Endothelial cell of umbilical vein (primary cell): ENCODE measurements at places on chromosomes 4 and X. TPM values are rescaled to one million over a fixed set of nuclear protein-coding genes. Genes with fewer than 3 reads are reported as not detected.

MAGEC3 gene
- not detected in 2 replicates for total RNA-seq

TEX13C gene
- not detected in 2 replicates for total RNA-seq

SLC2A9 gene
- total RNA-seq = 1.5 and 1.6 TPM in 2 replicates

DNA sequence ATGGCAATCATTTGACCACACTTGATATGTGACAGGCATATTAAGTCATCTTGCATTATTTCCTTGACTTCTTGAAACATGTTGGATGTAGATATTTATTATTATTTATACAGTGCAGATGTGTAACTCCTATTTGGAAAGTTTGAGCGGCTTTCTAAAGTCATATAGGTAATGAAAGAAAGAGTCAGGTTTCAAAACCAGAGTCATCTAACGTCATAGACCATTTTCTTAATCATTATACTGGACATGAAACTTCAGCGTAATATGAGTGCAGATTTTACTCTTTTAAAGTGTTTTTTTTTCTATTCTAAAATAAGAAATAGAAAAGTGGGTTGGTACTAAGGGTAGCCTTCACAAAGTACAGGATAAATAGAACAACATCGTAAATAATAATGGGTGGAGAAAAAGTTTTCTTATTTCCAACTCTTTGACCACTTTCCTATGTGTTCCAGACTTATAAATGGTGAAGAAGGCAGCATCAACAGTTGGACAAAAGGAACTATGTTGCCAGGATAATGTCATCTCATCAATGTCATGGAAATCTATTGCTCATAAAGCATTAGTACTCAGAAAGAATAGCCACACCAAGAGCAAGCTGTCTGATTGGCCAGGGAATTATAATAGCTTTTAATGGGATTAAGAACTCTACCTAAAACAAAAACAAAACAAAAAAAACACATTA, 108.0 kb upstream of the PCDH18 start:
- H3K27ac ChIP-seq = no peak overlapping the region
- no peaks in the 10 kb centered on the region for H3K4me1 ChIP-seq
- H3K4me3 ChIP-seq = no peak overlapping the region

DNA sequence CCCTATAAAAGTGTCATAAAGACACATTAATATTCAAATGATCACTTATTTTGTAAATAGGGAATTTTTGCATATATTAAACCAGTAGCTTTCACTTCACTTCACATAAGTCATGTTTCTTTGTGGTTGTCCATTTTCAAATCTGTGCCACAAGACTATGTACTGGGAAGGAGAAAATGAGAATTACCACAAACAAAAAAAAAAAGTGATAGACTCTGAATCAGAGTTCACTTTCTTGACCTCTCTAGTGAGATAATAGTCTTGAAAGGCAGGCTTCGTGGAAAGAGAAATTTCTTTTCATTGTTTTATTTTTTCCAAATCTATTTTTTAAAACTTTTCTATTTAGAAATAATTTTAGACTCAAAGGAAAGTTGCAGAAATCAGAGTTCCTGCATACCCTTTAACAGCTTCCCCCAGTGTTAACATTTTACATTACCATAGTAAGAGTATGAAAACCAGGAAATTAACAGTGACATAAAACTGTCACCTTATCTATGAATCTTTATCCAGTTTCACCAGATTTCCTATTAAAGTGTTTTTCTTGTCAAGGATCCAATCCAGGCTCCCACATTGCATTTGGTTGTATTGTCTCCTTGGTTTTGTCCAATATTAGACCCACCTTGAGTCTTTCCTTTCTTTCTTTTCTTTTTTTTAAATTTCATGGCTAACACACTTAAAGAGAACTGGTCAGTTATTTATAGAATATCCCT, 215.4 kb upstream of the PGRMC2 start:
- no peak overlapping the region for H3K4me3 ChIP-seq
- peaks cover 22% of the 10 kb centered on the region for H3K4me1 ChIP-seq
- H3K27ac ChIP-seq = peak overlapping the region; percentile 62
- no peaks in the 10 kb centered on the region for H3K27me3 ChIP-seq
- DNase-seq = peak; percentile 91
- no peaks in the 10 kb centered on the region for H3K36me3 ChIP-seq

DNA sequence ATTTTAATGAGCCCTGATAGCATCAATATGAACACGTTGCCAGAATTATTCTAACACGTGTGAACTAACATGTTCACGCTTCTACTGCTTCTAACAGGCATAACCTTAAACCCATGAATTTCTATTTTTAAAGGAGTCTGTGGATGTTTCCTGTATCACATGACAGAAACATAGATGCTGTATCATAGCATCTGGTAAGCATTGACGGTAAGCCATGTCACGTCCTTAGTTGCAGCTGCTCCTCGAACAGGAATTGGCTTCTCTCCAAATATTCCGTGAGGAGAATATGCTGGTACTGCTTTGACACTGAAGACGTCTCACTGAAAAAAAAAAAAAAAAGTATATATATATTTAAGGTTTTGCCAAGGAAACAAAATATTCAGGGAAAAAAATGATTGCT, 105.1 kb upstream of the MXRA5 start:
- no peaks in the 10 kb centered on the region for H3K36me3 ChIP-seq
- no peaks in the 10 kb centered on the region for H3K4me1 ChIP-seq
- no peak for DNase-seq

DNA sequence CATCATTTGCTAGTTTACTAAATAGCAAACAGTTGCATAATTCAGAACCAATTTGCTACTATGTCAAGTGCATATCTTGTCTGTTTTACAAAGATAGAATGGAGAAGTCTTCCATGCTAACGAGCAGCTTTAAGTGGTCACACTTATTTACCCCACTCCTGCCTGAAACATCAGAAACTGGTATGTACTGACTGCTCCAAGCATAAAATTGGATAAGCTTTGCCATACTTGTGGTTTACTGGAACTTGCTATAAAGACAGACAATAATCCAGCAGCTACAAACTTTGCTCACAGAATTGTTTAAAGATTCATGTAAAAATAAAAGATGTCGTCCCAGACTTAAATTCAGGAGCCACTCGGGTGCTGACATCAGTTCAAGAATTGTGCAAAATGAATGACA, 13.3 kb upstream of the CDKL2 start:
- H3K4me1 ChIP-seq = no peaks in the 10 kb centered on the region
- DNase-seq = no peak
- H3K27me3 ChIP-seq = no peaks in the 10 kb centered on the region
- no peak overlapping the region for H3K27ac ChIP-seq
- H3K4me3 ChIP-seq = no peak overlapping the region

DNA sequence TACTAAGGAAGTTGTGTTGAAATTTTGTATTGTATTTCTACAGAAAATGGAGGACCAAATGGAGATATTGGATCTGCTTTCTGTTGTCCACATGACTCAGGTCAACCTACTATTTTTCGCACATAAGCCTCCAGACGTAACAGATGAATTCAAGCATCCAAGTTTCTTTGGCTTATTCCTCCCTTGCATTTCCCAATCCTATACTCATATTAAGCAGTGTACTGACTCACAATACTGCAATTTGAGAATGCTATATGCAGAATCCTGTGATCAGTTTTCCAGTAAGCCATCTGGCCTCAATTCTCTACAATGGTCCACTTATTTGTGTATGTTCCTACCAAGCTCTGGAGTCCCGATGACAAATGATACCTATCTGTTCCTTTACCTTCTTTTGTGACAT, 75.7 kb downstream of the ASB9 start:
- H3K36me3 ChIP-seq = no peaks in the 10 kb centered on the region
- no peaks in the 10 kb centered on the region for H3K4me1 ChIP-seq
- no peak overlapping the region for H3K27ac ChIP-seq
- no peaks in the 10 kb centered on the region for H3K27me3 ChIP-seq
- DNase-seq = no peak
- no peak overlapping the region for H3K4me3 ChIP-seq
